HS-5 (cell line): ENCODE measurements at places on chromosomes 11 and 22.
A peak's percentile ranks its signal among the peaks of the same experiment; 100 is the strongest.

DNA sequence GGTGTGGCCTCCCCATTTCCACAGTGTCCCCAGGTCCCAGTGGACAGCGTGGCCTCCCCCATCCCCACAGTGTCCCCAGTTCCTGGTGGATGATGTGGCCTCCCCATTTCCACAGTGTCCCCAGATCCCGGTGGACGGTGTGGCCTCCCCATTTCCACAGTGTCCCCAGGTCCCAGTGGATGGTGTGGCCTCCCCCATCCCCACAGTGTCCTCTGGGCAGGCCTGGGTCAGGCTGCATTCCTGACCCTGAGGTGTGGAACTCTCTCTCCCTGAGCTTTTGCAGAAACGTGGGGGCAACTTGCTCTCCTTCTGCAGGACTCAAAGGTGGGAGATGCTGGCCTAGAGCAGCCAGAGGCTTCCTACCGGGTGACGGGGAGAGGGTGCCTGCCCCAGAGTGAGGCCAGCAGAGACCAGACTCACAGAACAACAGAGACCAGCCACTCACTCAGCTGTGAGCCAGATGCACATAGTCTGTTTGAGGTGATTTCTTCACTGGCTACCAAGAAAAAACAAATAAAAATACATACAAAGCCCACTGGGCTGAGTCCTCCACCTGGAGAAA, 85.8 kb upstream of the FGF3 start:
- DNase-seq: no peak

GRCh38 chr11:89184021-89184420, 6.3 kb downstream of the TYR start:
- DNase-seq: peak; percentile 24

DNA sequence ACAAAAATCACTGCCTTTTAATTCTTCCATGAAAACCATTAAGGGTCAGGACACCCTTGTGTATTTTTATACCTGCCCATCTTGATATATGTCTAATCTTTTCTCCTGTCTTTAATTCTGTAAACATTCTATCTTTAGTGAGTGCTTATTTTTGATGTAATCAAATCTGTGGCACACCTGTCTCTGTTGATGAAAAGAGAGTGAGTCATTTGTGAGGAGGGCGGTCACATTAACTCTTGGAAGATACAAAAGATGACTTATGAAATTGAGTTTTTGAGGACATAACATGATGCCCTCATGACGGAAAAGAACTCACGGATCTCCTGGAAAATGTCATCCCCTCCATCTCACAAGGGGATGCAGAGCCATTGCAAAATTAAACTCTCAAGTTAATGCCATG, 206.5 kb upstream of the PGR start:
- no peak for DNase-seq

DNA sequence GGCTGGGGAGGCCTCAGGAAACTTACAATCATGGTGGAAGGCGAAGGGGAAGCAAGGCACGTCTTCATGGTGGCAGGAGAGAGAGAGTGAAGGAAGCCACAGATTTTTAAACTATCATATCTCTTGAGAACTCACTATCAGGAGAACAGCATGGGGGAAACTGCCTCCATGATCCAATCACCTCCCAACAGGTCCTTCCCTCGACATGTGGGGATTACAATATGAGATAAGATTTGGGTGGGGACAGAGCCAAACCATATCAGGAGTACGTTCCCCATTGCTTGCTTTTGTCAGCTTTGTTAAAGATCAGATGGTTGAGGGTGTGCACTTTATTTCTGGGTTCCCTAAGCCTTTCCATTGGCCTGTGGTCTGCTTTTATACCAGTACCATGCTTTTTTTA, 53.7 kb upstream of the E2F8 start:
- no peak for DNase-seq
